NCI-H1694 treated with DMSO at 0.1 percent for 48 hours (cell line): ENCODE measurements at places on chromosomes 7 and 10.

DNA sequence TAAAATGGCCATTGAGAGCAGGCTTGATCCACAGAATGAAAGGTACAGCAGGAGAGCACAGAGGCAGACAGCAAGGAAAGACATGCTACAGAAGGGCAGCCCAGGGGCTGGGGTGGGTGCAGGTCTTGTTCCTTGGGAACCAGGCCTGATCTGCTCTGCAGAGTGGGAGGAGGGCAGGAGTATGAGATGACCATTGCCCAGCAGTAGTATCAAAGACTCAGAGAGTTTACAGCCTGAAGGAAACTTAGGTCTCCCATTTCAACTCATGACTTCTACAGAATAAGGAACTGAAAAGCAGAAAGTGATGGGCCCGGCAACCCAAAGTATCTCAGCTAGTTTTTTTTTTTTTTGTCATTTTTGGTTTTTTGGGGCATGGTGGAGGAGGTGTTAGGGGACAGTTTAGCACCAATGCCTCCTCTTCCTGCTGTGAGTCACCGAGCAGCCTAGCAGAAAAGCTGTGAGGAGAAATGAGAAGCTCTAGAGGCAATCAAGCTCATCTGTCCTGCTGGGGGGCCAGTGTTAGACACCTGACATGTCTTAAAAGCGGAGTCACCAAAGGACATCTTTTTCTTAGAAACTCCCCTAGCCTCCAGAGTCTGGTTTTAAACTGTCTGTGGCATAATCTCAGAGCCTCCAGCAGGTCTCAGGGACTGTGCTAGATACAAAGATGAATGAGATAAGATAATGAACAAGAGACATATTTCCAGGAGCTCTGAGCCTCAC, 34.3 kb upstream of the HERPUD2 start:
- DNase-seq: no peak

DNA sequence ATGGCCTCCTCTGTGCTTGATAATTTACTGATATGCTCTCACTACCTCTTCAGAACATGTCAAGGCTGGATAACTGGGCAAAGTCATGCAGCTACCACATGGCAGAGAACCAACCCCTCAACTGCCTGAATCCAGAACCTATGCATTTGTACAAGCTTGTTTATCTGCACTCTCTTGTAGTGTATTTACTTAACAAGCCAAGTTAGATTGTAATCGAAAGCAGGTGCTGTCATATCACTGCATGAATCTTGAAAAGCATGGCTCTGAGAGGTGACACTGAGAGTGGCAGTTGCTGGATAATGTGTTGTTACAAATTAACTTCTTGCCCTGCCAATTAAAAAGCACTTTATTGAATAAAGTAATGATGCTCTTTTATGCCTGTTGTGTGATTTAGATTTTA, 588.6 kb downstream of the NRG3 start:
- peak; percentile 32 for DNase-seq

GRCh38 chr10:77563638-77564270, 73.9 kb downstream of the KCNMA1 start:
- DNase-seq: no peak

- peak; percentile 87 for DNase-seq
These were observed 96.1 kb downstream of the SH3PXD2A start for GRCh38 chr10:103759100-103759781.
